ENCODE measurements at places on chromosomes 1 and 21.

DNA sequence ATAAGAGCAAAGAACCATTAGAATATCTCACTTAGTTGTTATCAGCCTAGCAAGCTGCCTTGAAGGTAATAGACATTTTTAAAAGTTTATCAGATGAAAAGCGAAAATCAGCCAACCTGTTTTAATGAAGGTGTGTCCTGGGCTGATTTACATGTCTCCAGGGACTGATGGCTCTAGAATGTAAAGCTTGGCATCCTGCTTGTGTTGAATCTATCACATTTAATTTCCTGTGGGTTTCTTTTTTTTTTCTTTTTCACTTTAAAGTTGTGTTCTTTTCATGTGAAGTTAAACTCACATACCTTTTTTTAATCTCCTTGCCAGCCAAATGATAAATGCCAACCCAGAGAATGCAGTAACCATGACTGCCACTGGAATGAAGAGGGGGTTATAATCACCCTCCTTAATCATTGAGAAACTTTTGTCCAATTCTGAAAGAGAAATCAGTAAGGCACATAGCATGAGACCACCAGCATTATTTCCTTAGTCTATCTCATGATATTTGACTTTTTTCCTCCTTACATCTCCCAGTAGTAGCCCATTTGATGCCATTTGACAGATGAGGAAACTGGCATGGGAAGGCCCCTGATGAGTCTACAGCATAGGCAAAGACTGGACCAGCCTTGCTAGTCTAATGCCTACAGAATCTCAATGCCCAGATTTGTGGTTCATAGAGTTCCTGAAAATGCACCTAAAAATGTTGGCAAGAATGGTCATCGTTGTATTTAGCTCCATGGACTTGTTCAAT lies 10.0 kb downstream of the SELL start:
- no peak for DNase-seq

DNA sequence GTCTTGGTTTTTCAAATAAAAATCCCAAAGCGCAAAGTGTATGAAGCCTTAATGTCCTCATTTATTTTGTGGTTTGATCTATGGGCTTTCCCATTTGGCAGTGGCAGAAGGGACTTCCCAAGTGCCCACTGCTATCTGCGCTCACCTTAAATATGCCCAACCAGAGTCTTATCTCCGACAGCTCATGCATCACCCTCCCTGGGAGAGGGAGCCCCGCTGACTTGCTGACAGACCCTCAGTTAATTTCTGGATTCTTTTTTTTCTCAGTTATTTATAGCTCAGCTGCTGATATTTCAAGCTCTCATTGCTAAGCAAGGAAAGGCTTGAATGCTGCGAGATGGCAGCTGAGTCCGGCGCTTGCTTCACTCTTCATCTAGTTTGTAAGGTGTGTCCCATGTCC lies 19.3 kb downstream of the KAZN start:
- DNase-seq = no peak

- no peak for DNase-seq
Observed at GRCh38 chr1:185409763-185410528, 92.9 kb upstream of the IVNS1ABP start.

DNA sequence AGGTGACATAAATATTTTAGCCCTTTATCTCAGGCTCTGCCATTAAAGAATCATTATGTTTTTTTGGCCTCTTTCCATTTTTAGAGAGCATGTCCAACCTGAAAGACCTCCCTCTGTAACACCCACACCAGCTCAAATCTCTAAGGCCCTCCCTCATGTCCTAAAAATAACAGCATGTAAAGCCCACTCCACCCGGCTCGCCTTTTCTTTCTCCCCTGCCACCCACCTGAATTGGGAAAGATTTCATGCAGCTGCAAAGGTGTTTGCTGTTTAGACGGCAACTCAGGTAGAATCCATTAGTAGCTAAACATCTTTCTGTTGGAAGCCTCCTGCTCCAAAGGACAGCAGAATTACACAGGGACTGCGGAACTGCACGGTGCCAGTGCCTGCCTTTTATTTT lies 79.9 kb downstream of the DMRTA2 start:
- no peak for DNase-seq

GRCh38 chr1:25820247-25821111 lies 725 bp downstream of the MTFR1L start:
- peak; percentile 89 for DNase-seq

DNA sequence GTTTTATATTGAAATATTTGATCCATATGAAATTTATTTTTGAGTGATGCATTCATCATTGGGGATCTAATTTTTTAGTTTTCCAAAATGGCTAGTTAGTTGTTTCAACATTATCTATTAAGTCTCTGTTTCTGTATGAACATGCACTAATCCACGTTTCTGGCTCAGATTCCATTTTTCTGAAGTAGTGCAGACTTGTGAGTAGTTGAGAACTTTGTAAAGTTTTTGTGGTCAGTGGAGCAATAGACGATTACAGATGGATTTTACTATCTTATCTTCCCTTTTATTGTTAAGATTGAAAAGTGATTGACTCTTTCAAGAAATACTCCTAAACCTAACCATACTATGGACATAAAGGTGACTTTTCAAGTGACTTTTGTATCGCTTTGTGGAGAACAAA lies 16.7 kb downstream of the SOAT1 start:
- DNase-seq = no peak

DNA sequence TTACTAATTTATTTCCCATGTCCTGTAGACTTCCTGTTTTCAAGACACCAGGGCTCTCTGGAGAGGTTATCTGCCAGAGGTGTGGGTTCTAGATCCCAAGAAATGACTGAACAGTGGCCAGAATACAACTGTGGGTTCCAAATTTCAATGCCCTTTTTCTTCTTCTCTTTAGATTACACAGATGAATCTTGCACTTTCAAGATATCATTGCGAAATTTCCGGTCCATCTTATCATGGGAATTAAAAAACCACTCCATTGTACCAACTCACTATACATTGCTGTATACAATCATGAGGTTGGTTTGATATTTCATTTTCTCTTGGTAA lies 15.0 kb downstream of the IFNAR2 start:
- DNase-seq = no peak

DNA sequence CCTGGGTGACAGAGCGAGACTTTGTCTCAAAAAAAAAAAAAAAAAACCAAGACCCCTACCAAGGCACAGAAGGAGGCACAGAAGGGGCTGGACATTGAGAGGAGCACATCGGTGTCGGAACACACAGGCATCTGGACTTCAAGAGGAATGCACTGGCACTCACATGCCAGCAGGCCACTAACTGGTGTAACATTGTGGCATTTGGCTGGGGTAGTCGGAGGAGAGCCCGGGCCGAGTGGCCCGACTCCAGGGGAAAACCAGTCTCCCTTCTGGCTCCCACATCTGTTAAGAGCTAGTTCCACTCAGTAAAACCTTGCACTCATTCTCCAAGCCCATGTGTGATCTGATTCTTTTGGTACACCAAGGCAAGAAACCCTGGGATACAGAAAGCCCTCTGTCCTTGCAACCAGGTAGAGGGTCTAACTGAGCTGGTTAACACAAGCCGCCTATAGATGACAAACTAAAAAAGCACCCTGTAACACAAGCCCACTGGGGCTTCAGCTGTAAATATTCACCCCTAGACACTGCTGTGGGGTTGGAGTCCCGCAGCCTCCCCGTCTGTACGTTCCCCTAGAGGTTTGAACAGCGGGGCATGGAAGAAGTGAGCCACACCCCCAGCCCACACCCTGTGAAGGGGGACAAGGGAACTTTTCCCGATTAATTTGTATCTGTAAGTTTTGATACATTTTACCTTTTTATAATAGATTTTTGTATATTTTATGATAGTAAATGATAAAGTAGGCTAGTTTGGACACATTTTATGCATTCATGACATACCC lies 17.2 kb upstream of the AKIRIN1 start:
- DNase-seq = no peak

DNA sequence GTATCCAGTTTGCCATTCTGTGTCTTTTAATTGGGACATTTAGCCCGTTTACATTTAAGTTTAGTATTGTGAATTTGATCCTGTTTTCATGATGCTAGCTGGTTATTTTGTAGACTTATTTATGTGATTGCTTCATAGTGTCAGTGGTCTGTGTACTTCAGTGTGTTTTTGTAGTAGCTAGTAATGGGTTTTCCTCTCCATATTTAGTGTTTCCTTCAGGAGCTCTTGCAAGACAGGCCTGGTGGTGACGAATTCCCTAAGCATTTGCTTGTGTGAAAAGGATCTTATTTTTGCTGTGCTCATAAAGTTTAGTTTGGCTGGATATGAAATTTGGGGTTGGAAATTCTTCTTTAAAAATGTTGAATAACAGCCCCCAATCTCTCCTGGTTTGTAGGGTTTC lies 69.2 kb upstream of the PDC start:
- DNase-seq = no peak

DNA sequence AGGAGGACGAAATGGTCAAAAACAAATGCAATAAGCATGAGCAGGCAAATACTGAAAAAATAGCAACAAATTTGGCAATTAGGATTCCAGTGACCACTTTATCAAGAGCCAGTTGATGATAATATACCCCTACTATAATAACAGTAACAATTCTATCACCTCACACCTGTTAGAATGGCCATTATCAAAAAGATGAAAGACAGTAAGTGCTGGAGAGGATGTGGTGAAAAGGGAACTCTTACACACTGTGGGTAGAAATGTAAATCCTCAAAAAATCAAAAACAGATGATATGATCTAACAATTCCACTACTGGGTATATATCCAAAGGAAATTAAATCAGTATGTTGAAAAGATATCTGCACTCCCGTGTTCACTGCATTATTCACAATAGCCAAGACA lies 114.3 kb upstream of the GFI1 start:
- DNase-seq = no peak

DNA sequence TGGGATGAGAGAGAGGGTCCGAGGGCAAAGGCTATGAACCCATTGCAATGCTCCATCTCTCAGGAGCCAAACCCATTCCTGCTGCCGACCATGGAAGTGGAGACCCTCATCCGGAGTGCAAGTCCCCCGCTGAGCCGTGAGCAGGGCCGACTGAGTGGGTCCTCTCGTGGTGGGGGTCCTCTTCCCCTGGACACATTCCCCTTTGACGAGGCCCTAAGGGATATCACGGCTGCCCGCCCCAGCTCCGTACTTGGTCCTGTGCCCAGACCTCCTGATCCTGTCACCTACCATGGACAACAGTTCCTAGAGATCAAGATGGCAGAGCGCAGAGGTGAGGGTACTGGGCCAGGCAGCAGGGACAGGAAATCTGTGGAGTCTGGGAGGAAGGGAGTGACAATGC lies 11.0 kb downstream of the HYI start:
- no peak for DNase-seq

GRCh38 chr1:218942431-218942830 lies 231.2 kb upstream of the LYPLAL1 start:
- DNase-seq = no peak

DNA sequence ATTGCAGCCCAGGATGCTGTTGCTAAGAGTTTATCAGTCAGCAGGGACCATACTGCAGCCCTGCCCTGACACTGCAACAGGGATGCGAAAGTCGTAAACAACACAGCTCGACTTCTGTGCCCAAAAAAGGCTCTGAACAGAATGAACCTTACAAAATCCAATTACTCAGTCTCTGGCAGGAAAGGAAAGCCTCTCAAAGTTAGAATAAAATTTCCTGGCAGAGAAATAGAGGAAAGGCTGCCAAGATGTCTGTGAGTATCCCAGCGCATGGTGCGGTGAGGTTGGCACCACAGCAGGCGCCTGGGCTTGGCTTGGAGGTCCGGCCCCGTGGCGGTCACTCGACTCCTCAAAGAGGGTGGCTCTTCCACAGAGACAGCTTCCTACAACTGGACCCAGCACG lies 185.8 kb downstream of the PCP4 start:
- no peak for DNase-seq
